Activated CD8-positive, alpha-beta memory T cell treated with anti-CD3 and anti-CD28 coated beads for 1 hour (primary cell): ENCODE measurements at places on chromosomes 16 and 17.

- no peak for DNase-seq
Observed at GRCh38 chr17:42520540-42520951, 15.5 kb upstream of the NAGLU start.

DNA sequence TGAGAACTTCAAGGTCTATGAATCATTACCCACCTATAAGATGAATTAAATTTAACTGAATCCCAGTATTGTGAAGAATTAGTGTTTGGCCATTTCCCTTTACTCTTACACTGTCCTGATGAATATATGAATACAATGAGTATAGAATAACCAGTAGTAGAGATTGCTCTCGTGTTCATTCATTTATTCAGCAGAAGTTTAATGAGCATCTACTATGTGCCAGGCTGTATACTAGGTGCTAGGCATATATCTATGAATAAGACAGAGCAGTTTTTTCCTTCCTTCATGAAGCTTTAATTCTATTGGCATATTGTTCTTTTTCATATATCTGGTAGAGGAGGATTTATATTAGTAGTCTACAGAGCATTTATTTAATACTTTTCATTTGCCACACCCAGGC lies 6.0 kb downstream of the GOSR1 start:
- no peak for DNase-seq

DNA sequence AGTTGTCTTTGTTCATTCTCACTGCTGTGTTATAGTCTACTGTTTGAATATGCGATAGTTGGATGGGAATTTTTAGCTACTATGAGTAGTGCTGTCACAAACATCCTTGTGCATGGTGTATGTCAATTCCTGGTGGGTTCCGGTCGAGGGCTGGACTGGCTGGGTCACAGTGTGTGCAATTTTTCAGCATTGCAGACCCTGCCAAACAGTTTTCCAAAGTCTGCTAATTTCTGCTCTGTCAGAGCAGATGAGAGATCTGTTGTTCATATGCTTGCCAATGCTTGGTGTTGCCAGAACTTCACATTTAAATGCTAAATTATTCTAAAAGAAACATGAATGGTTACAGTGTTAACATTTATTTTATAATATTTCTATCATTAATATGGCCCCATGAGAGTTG lies 3.6 kb upstream of the C16orf96 start:
- no peak for DNase-seq

DNA sequence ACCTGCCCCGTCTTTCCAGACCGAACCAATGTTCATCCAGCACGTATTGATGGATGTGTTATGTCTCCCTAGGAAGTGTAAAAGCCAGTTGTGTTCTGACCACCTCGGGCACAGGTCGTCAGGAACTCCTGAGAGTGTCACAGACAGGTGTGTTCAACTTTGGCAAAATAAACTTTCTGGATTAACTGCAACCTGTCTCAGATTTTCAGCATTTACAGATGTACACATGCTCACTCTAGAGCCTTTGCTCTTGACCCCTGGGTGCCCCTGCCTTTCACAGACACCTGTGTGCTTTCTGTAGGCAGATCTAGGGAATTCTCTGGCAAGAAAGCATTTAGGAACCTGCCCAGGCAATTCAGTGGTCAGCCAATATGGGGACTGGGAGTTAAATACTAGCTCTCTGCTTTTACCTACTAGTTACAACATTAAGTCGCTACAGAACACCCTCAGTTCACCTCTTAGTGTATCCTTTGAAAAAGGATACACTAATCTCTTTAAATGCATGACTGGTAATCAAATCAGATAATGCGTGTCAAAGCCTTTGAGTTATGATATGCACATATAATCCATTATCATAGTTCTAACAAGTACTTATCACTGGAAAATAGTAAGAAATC lies 188.9 kb downstream of the CPPED1 start:
- no peak for DNase-seq

GRCh38 chr16:67013233-67013822 lies 15.6 kb upstream of the CBFB start:
- DNase-seq, result no peak

- no peak for DNase-seq
Observed at GRCh38 chr17:78204387-78205123, 9.5 kb upstream of the BIRC5 start.

GRCh38 chr16:14070555-14070876 lies 603 bp upstream of the MRTFB start:
- no peak for DNase-seq

GRCh38 chr16:22312897-22313781 lies 15.9 kb downstream of the POLR3E start:
- no peak for DNase-seq

- DNase-seq, result no peak
Observed at GRCh38 chr17:68697850-68698361, 96.7 kb upstream of the FAM20A start.

GRCh38 chr16:54651440-54652195 lies 279.0 kb upstream of the IRX5 start:
- no peak for DNase-seq

DNA sequence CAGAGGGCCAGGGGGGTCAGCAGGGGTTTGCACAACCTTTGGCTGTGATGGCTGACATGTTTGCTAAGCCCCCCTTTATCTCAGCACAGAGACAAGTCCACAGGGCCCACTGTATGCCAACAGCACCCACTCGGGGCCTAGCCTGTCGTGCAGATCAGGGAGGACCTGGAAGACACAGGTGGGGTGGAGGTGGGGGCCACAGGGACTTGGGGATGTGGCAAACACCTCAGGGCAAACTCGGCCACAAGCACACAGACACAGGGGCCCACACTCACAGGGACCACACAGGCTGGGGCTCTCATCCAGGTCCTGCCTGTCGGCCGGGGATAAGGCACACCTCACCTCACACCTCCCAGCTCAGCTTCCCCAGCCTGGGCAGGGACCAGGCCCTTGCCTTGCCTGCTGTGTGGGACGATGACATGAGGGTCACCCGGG lies 87.9 kb downstream of the C16orf78 start:
- no peak for DNase-seq

DNA sequence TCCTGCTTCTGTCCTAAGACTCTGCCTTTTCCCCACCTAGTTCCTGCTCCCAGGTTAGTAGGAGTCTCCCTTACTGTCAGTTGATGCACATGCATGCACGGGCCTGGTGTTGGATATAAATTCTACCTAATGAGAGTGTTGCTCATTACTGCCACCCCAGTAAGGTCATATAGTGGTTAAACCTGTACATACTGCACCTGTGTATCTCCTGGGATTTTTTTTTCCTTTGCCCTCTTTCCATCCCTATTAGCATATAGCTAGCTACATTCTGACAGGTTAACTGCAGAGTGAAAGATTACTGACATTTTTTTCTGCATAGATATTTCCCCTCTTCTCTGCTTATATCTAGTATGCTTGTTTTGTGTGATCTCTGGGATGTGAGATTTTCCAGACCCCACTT lies 201.5 kb upstream of the PIRT start:
- DNase-seq, result no peak

DNA sequence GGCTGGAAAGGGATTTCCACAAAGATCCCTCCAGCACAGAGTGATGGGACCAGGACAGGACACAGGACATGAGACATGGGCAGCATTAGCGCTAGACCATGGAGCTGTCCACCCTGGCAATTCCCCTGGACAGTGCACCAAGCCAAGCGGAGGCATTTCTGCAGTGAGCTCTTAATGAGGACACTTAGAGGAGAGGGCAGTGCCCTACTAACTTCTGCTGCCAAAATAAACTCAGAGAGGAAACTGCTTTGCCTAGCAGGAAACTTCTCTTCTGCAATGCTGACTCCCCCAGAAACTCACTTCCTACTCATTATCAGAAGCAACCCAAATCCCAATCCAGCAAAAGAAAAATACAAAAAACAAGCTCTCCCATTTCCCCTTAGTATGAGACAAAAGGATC lies 119.2 kb downstream of the HS3ST2 start:
- no peak for DNase-seq

- DNase-seq, result no peak
Observed at GRCh38 chr17:67531291-67531690, 154.2 kb downstream of the PITPNC1 start.

- DNase-seq, result no peak
Observed at GRCh38 chr16:78744796-78745107, 645.3 kb downstream of the WWOX start.

DNA sequence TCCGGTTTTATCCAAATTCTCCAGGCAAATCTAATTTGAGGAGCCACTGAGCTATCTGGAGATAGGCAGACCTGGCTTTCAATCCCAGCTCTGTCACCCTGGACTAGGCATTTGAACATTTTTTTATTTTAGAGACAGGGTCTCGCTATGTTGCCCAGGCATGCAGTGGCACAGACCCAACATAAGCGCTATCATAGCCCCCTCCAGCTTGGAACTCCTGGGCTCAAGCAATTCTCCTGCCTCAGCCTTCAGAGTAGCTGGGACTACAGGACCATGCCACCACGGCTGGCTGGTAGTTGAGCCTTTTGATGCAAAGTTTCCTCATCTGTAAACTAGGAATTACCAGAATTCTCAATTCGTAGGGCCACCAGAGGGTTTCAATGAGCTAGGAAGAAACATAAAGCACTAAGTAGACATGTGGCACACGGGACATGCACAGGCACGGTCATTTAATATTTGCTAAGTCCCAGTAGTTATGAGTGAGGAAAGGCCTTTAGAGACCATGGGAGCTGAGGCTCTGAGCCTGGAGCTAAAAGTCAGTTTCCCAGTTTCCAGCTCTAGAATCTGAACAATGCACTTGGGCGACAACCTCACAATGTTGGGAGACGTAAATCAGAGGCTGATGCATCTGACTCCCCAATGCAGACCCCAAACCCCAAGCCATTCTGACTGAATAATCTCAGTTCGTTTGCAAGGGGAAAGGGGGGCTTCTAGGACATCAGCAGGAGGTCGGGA lies 1.1 kb downstream of the ELOB start:
- no peak for DNase-seq

DNA sequence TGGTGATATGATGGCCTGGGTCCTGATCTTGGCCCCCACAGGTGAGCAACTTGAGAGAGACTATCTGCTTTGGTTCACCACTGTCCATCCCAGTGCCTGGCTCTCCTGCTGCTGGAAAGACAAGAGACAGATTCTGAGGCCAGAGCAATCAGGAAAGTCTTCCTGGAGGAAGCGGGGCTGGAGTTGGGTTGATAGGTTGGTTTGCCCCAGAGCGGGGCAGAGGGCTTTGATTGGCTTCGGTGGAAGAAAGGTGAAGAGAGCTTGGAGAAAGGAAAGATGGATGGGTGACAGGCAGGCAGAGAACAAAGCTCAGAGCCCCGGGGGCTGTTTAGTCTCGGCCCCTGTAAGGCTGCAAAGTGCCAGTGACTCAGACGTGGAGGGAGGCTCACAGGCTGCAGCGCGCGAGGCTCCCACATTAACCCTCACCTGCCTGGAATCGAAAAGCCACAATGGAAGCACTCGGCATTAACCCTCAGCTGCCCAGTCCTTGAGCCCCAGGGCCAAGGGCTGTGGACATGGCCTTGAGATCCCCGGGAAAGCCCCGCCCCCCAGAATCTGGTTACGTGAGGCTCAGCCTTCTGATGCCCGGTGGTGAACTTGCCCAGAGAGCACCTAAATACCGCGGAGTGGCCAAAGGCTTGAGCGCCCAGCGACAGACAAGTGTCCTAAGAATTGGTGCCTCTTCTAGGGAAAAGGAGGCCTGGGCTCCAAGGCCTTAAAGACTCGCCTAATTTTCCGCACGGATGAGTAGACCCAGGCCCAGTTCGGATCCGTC lies 996 bp upstream of the CPNE2 start:
- no peak for DNase-seq

- DNase-seq, result no peak
Observed at GRCh38 chr17:34437188-34437587, 74.2 kb upstream of the CCL1 start.

GRCh38 chr16:49280105-49280741 lies 1.4 kb downstream of the CBLN1 start:
- DNase-seq, result no peak

DNA sequence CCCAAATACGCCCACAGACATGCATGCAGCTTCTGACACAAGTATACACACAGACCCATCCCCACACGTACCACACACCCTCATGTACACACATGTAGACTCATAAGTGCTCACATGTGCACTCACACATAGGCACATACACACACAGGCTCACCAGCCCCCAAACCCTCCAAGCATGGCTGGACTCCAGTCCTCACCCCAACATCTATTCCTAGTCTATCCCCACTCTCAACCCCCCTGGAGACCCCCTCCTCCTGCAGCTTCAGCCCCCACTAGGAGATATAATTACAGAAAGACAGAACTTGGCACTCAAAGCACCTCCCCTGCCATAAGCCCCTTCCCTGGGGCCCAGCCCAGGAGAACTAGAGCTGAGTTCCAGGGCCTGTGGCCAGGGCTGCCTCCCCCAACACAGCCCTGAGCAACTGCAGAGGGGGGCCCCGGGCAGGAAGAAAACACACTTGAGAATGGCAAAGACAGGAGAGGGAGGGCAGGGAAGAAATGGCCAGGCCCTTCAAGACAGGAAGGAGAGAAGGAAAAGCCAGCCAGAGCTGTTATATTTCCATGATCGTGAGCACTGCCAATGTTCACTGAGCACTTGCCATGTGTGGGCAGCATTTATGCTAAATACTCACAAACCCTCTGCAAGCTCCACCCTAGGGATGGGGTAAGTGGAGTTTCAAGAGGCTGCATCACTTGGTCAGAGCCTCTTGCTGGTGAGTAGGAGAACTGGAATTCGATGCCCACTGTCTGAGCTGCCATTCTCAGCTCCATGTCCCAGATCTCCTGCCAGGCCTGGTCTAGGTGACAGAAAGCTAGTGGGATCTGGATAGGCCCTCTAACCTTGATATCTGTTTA lies 224.5 kb downstream of the ZNF423 start:
- DNase-seq, result no peak

DNA sequence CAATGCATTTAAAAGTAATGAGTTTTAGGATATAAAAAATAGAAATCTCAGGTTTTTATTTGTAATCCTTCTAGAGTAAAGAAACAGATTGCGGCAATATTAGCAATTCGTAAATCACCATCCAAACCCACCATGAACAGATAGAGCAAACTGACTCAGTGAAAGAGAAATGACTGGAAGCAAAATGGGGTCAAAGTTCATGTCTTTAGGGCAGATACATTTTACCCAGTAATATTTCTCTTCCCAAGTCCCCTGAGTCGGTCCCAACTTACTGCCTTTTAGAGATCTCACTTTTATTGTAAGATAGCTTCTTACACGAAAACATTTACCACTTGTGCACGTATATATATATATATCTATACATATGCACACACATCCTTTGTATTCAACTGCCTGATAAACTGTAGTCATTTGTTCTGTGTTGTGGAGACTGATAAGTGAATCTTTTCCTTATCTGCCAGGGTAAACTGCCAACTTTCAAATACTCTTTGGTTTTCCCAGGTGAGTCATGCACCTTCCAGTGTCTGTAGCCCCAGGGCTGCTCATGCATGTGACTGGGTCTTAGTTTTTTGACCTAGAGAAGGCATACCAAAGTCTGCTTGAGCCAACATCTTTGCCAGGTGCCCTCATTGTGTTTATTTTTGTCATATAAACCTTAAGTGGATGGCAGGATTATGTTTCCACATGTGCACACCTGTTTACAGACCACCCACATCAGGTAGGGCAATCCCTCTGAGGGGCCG lies 7.8 kb upstream of the IRF8 start:
- no peak for DNase-seq
